Activated naive CD8-positive, alpha-beta T cell treated with anti-CD3 and anti-CD28 coated beads for 36 hours (primary cell): ENCODE measurements at places on chromosomes 4 and X. TPM values are rescaled to one million over a fixed set of nuclear protein-coding genes. Genes with fewer than 3 reads are reported as not detected.

Gene ATXN3L
- total RNA-seq, result not detected

Gene SLC6A14
- total RNA-seq, result not detected

Gene AFP
- not detected for total RNA-seq

Gene ERCC6L
- 13.1 TPM for total RNA-seq

Gene NXF2
- not detected for total RNA-seq

Gene KLB
- total RNA-seq, result not detected

Gene CORIN
- not detected for total RNA-seq

- DNase-seq, result no peak
Observed at GRCh38 chr4:6472008-6472386, 417 bp downstream of the PPP2R2C start.

GRCh38 chr4:125702406-125702805, 387.7 kb downstream of the FAT4 start:
- DNase-seq, result no peak

- DNase-seq, result no peak
Observed at GRCh38 chrX:56233682-56234081, 1.5 kb downstream of the KLF8 start.

DNA sequence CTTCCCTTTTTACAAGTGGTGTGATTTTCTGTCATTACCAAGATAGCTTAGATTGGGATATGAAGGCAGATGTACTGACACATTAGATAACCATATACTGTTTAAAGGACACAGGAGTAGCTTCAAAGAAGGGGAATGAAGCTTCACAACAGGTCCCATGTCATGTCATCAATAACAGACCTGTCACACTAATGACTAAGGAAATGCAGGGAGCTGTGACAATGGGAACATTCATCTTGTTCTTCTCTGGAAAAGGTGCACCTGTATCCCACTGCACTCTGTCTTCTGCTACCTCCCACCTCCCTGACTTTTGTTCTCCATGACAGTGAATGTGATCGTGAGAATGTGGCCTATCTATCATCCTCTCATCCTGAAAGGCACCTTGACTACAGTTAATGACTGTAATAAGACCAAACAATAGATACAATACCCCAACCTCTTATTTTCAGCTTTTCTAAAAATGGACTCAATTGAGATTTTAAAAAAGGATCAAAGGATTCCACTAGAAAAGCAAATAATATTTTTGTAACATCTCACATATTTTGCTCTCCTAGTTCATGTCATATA, 472.5 kb downstream of the STPG2 start:
- DNase-seq, result no peak

DNA sequence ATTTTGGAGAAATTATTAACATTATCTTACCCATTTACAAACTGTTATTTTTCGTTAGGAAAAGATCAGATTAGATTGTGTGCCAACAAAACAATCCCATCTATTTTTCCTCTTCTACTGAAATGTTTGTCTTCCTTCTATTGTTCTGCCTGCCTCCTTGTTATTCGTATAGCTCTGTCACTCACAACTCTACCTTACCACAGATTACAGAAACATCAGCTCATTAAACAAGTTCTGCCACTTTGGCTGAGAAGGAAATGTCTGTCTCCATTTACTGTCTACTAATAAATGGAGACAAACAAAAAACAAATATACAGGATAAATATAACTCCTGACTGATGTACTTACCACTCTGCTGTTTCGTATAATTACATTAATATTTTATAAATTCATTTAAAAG, 211.4 kb downstream of the ENOX2 start:
- no peak for DNase-seq

DNA sequence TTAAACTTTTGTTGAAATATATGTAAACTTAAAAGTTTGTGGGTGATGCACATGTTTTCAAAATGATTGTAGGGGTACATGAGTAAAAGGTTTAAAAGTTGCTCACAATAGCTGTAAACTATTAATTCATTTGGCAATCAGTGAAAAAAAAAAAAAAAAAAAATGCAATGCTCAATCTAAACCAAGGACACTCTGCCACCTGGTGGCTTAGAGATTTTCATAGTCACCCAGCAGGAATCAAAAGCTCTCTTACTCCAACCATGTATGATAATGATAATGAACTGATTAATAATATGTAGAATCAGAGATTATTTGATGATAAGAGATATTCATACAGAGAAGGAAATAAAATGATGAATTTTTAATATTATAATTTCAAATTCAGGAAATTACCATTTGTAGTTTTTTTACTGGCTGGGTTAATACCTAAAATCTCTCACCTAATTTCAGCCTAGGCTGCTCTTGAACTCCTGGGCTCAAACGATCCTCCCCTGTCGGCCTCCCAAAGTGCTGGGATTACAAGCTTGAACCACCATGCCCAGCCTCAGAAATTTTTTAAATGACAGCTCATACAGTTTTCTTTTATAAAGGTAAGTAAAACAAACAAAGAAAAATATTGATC, 46.9 kb upstream of the SLC25A4 start:
- DNase-seq, result no peak

DNA sequence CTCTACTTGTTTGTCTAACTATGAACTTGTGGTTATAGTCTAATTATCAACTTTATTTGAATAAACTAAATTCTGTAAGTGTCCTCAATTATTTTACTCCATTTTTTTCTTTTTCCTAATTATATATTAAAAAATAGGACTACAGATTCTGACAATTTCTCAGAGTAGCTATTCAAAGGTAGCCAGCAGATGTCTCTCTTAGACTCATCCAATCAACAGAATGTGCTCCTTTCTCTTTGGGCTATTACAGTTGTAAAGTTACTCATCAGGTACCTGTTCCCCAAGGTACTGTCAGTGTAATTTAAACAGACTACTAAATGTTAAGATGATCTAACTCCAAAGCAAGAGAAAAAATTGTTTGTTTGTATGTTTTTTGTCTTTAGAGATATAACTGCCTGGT, 248.6 kb downstream of the PCDH18 start:
- DNase-seq, result no peak

DNA sequence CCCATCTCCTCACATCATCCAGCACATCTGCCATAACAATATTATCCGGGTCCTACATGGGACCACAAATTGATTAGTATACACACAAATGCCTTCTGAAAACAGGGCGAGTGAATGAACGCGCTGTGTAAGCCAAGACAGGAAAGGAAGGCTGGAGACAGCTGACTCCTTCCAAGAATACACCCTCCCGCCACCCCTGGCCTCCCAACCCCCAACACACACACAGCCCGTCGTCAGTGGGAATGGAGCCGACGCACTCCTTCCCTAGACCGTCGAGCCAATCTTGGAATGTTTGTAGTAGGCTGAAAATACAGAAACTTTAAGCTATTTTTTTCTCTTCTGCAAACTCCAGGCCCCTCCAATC, 319 bp upstream of the MAGEH1 start:
- no peak for DNase-seq

DNA sequence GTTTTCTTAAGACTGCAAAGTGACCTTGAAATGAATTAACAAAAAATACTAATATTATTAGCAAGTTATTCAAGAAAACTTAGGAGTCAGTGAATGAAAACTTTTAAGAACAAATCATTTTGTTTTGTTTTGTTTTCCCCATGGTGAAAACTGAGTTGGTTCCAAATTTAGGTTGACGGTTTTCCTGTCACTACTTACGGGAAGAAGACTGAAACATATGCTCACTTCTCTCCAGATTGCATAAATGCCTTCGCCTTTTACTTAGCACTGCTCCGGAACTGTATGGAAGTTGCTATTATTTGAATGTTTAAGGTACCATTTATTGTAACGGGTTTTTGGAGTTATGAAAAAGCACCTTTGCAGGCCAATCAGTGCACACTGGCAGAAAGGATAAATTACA, 42.8 kb downstream of the DOCK11 start:
- DNase-seq, result no peak

DNA sequence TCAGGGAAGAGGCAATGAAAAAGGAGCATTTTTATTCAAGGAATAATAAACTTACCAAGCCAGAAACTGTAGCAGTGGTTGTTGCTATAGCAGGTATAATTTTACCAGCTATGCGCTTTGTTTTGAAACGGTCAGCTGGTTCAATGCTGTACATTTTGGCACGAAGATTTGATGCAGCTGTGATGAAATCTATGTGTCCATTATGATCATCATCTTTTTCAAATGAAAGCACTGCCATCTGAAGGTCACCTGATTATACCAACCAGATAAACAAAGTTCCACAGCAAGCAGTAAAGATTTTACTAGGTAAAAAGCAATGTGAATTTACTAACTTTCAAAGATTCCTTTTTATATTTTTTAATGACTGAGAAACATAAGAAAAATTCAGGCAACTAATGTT, 66.4 kb downstream of the STAP1 start:
- DNase-seq, result no peak

DNA sequence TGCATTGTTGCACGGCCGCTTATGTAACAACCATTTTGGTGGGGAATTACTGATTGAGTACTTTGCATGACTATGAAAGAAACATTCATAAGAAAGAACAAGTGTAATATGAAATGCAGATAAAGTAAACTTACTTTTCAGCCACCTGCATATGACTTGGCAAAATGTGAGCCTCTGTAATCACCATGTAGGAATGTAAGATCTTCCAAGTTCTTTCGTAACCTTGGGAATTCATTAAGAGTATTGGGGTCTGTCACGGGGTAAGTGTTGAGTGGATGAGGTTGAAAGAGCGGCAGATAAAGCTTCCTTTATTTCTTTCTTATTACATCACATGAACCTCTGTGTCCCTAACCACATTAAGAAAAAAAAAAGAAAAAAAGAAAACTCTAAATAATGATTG, 348.5 kb upstream of the NR3C2 start:
- DNase-seq, result no peak

DNA sequence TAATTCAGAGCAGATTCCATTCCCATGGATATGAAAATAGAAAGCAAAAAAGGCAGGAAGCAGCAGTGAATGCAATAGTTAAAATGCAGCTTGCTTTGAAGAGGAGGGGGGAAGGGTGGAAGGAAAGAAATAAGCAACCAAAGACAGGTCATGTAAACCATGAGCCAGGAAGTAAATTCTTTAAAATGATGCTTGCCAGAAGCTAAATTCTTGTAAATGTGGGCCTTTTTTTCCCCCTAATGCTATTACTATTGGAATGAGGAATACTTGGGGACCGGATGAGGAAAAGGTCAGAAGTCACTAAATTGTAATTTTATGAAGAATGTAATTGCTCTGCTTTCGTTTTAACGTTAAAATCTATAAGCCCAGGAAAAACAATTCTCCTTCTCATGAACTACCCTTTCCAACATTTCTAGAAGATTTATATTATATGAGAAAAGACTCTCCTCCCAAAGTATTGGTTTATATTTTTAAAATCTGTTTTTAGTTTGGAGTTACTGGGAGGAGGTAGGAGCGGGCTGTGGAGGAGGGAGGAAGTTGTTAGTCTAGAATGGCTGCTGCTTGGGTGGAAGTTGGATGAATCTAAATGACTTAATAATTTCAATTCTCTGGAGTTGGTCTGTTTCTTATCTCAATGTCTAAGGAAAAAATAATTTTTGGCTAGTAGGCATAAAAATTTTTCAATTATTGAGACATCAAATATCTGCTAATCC, 77.6 kb upstream of the PCDH18 start:
- no peak for DNase-seq

DNA sequence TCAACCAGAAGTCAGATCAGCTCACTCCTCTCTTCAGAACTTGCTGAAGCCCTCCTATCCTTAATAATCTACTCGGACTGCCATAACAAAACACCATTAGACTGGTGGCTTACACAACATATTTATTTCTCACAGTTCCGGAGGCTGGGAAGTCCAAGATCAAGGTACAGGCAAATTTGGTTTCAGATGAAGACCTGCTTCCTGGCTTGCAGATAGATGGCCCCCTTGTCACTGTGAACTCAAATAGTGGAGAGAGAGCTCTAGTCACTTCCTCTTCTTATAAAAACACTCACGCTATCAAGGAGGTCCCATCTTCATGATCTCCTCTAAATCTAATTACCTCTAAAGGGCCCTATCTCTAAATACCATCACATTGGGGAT, 125.1 kb downstream of the CAMK2D start:
- DNase-seq, result no peak

DNA sequence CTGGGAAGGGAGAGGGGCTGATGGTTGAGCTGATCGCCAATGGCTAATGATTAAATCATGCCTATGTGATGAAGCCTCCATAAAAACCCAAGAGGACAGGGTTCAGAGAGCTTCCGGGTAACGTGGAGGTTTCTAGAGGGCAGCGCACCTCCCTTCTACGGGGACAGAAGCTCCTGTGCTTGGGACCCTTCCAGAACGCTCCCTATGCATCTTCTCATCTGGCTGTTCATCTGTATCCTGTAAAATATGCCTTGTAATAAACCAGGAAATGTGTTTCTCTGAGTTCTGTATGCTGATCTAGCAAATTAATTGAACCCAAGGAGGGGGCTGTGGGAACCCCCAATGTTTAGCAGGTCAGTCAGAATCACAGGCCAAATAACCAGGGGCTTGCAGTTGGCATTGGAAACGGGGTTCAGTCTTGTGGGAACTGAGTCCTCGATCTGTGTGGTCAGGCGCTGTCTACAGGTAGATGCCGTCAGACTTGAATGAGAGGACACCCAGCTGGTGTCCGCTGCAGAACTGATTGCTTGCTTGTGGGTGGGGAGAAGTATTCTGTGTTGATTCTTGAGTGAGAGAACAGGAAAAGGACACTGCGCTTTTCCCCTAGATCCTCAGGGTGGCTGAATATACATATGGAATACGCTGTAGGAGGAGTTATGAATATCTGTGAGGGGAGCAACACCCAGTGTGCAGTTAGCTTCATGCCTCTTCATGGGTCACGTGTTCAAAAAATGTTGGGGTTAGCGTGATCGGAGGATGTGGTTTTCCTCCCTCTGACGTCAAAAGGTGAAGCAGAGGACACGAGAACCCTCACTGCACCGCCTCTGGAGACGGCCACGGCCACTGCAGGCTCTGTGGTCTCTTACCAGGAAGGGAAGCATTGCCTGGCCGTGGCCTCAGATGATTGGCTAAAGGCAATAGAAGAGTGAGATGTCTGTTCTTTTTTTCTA, 29.2 kb downstream of the HTT-AS start:
- DNase-seq, result peak; percentile 57

- DNase-seq, result no peak
Observed at GRCh38 chr4:46372878-46373277, 17.1 kb downstream of the GABRA2 start.

DNA sequence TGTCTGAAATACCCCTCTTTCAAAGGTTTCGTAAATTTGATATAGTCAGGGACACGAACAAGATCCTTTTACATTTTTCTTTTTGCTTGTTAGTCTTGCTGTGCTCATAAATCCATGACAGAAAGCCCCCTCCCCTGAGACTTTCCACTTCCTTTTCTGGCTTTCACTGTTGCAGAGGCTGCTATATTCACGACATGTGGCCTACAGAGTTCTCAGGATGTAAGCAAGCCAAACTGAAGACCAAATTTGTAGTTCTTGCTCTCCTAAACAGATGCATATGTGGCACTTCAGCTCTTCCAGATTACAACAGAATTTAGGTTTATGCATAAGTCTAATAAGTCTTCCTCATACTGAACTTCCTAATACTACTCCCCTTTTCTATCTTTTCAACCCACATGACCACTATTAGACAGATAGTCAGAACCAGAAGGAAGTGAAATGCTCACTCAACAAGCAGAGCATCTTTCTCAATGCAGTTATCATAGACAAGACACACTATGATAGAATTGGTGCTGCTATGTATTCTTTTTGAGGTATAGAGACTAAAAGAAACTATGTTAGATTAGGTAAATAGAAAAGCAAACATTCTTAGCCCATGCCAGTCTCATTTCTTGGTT, 15.0 kb downstream of the BTK start:
- DNase-seq, result no peak

GRCh38 chrX:17606231-17606630, 131.1 kb upstream of the SCML1 start:
- DNase-seq, result no peak
